ENCODE measurements at places on chromosomes 4 and X.

GRCh38 chrX:41481264-41482109, 34.3 kb downstream of the NYX start:
- DNase-seq: peak; percentile 5

GRCh38 chr4:115841871-115842270, 728.5 kb upstream of the NDST4 start:
- no peak for DNase-seq

GRCh38 chr4:9962611-9963314, 58.5 kb downstream of the SLC2A9 start:
- no peak for DNase-seq

DNA sequence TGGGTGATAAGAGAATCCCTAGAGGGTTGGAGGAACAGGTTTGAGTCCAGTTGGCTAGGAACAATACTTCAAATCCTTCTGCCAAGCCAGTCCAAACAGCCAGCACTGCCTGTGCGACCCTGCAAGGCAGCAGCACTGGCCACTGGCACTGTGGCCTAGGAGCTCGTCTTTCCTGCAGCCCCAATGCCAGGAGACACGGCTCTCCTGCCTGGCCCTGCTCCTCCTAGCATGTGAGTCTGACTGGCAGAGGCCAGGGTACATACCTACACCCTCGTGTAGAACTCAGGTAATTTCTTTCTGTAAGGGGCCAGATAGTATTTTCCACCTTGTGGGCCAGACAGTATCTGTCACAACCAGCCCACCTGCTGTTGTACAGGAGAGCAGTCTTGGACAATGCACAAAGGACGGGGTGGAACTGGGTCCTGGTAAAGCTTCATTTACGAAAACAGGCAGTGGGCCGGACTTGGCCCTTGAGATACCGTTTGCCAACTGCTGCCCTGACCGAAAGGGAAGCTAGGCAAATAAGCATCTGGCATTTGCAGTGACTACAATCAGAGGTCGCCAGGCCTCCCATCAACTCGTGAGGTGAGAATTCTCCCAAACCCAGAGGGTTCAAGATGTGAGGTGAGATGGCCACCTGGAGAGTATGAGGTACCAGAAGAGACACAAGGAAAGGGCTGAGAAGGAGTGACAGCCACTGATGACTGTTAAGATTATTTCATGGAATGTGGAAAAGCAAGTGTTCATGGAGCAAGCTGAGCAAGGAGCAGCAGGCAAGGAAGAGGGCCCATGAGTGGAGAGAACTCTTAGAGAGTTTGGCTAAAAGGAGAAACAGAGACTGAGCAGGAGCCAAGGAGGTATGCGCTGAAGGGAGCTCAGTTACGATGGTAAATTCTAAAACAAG, 29.8 kb upstream of the IRAK1 start:
- DNase-seq: no peak

- peak; percentile 21 for DNase-seq
These were observed 66.0 kb upstream of the C4orf54 start for GRCh38 chr4:99723612-99724011.

DNA sequence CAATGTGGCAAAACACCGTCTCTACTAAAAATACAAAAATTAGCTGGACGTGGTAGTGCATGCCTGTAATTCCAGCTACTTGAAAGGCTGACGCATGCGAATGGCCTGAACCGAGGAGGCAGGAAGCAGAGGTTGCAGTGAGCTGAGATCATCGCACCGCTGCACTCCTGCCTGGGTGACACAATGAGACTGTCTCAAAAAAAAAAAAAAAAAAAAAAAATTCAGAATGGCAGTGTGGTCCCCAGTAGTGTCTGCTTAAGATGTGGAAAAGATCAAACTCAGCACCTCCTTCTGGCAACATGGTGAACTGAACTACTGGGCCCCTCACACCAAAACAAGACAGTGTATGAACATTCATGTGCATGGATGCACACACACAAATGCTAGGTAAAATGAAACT, 32.2 kb downstream of the SMS start:
- DNase-seq: no peak

- no peak for DNase-seq
These were observed 27.1 kb upstream of the XK start for GRCh38 chrX:37658343-37659030.

DNA sequence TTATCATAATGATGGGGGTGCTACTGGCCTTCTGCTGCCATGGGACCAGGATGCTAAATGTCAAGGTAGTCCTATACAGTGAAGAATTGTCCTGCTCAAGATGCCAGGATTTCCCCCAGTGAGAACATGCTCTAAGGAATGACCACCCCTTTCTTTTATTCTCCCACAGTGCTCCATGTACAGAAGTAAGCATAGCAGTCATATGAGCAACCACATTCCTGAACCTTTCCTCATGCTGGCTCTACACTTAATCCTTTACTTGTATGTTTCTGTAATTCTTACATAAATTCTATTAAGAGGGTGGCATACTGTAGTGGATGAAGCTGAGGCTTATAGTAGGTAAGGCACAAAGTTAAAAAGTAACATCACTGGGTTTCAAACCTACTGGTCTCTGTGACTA, 20.2 kb downstream of the CYP2U1 start:
- DNase-seq: no peak

DNA sequence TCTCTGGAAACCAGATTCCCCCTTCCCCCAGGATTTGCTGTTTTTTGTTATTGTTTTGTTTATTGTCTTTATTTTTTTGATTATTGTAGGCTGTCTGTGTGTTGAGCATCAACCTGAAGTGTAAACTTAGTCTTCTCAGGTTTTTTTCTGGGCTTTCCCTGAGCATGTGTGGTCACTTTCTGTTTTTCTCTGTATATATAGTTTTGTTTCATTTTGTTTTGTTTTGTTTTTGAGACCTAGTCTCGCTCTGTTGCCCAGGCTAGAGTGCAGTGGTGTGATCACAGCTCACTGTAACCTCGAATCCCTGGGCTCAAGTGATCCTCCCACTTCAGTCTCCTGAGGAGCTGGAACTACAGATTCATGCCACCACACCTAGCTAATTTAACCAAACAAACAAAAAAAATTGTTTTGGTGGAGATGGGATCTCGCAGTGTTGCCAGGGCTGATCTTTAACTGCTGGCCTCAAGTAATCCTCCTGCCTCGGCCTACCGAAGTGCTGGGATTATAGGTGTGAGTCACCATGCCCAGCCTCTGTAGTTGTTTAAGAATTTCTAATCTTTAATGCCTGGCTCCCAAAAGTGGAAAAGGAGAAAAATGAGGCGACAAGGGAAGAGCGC, 9.1 kb downstream of the IL13RA1 start:
- no peak for DNase-seq

- no peak for DNase-seq
These were observed 48.9 kb upstream of the ZNF518B start for GRCh38 chr4:10506077-10506476.

DNA sequence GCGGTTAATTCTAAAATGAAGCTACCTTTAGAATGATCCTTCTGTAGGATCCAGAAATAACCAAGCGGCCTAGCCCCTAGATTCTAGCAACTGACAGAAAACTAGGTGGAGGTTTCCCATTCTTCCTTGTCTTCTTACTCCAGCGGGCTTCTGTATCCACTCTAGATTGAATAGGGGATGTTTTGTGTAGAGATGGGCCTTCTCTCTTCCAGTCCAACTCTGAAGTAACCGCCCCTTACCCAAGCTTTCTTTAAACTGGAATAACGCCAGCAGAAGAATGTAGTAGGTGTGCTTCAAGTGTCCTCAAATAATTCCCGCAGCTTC, 386 bp upstream of the TMEM184C start:
- DNase-seq: no peak

- no peak for DNase-seq
These were observed 71.8 kb upstream of the EXOC1L start for GRCh38 chr4:55747793-55748192.

- DNase-seq: no peak
These were observed 32.0 kb upstream of the MGST2 start for GRCh38 chr4:139633661-139634060.

DNA sequence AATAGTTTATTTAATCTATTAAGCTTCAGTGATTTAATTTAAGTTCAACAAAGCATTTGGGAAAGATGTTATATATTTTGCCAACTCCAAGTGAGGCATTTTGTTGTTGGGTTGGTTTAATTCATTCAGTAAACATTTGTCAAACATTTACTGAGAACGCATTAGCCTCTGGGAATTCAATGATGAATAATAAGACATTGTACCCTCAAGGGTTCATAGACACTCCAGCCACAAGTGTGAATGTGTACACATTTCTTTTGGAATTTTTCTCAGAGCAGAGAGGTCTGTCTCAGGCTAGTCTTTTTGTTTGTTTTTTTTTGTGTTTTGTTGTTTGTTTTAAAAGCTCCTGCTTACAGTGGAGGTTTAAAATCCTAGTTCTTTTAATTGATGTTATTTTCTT, 203.9 kb downstream of the SOWAHB start:
- no peak for DNase-seq

DNA sequence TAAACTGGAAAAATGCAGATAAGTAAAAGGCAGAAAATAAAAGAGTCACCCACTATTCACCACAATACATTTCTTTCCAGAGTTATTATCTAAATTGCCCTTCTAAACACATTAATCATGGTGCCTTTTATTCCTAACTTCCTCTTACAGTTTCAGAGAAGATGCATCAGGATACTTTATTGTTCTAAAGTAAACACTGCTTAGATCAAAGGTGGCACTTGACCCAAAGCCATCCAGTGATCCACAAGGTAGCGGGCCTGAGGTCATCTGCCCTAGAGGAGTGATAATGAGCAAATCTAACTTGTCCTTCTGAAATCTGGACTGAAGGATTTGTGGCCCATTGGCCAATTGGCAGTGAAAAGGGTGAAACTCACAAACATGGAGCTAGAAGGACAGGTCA, 12.0 kb upstream of the TMEM154 start:
- no peak for DNase-seq

DNA sequence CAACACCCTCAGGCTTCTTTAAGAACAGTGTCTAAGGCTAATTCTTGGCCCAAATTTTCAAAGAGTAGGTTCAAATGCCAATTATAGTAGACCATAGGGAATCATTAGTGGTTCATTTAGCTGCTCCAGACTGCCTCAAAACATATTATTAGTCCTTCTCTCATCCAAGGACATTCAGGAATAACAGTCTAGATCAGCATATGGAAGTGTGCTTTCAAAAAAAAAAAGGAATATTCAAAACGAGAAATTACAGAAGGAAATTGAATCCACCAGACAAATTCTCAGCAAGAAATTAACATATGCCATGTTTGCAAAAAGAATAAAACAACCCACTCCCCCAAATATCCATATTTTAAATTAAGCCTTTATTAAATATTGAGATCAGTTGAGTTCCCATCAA, 293.1 kb downstream of the SMARCA1 start:
- no peak for DNase-seq

- DNase-seq: no peak
These were observed 304.0 kb upstream of the PITX2 start for GRCh38 chr4:110926841-110927400.

DNA sequence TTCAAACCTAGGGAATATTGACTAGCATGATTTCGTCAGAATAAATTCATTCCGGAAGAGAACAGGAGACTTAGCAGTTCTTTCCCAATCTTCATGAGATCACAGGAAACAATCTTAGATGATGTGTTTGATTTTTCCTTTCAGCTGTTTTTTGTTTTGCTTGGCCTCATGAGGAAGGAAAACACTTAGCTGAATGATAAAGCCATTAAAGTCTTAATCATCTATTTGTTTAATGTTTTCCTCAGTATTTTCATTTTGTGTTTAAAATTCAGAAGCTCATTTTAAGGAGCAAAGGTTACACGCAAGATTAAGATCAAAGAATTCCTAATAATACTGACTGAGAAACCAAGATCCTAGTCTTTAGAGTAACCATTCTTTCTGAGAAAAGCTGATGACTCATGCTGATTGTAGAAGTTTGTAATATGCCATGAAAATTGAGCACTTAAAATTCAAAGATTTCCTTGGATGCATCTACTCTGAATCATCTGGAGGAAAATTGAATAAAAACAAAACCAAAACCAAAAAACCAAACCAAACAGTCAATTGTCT, 15.4 kb upstream of the TBC1D19 start:
- DNase-seq: no peak

DNA sequence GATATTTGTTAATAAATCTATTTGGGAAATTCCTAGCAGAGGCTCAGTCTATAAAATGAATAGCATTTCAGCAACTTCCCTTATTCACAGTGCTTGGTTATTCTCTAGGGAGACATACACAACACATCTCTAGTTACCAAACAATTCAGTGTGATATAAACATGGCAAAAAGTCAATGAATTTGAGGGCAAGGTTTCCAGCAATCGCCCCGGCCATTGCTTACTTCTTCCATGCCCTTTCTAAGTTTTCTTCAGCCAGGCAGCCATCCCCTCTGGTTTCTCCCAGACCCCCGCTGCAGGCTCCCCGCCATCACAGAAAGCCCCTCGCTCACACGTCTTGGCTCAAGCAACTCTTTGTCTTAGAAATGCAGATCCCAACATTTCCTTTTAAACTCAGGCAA, 4.4 kb downstream of the TLR7 start:
- DNase-seq: no peak

- no peak for DNase-seq
These were observed 562.5 kb downstream of the CCSER1 start for GRCh38 chr4:90689739-90690138.

GRCh38 chrX:17595456-17596035, 141.7 kb upstream of the SCML1 start:
- DNase-seq: no peak

DNA sequence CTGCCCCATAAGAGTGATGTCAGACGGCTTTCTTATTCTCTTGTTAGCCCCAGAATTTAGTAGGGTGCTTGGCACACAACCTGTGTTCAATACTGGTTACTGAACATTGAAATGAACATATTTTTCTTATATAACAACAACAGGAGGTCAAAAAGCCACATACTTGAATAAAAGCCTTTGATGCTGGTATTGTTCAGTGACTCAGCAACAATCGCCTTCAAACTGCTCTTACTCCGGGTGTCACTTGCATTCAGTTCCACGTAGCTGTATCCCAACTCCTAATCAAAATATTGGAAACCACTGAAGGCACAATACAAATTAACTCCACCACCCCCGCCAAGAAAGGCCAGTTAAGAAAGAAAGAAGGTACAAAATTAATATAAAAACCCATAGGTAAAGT, 61.5 kb downstream of the RFC1 start:
- DNase-seq: no peak

DNA sequence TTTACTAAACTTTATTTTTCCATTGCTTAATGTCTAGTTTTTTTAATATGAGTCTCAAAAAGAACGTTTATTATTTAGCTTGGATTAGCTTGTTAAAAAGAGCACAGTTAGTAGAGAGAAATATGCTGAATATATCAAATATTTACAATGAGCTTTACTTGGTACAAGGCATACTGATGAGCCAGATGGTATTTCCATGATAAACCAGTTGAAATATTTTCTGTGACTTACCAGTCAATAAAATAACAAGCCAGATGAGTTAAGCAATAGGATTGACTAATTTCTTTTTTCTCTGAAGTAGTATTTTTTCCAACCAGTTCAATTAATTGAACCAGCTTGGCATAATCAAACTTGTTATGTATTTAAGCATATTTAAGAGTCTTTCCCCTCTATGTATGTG, 134.1 kb downstream of the KLHL34 start:
- DNase-seq: no peak

DNA sequence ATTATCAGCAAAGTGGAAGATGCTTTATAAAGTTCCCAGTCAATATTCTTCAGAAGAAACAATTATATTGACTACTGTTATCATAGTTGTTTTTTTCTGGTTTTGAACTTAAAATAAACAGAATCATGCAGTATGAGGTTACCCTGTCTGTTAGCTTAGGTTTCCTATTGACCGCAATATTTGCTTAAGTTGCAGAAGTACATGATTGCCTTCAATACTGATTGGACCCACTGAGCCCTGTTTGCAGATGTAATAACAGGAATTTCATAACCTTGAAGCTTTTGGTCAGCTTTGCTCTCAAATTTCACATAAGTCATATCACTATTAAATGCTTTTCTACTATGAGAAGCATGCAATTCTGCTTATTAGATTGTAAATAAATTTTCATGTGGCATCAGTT, 229.1 kb upstream of the FSTL5 start:
- no peak for DNase-seq

Measured in H54 (cell line).